CD4-positive, alpha-beta T cell treated with Interleukin-15 for 4 hours (primary cell): ENCODE measurements at places on chromosomes 2 and 18.

- DNase-seq: no peak
These were observed 177.9 kb downstream of the ZNF516 start for GRCh38 chr18:76317136-76317535.

DNA sequence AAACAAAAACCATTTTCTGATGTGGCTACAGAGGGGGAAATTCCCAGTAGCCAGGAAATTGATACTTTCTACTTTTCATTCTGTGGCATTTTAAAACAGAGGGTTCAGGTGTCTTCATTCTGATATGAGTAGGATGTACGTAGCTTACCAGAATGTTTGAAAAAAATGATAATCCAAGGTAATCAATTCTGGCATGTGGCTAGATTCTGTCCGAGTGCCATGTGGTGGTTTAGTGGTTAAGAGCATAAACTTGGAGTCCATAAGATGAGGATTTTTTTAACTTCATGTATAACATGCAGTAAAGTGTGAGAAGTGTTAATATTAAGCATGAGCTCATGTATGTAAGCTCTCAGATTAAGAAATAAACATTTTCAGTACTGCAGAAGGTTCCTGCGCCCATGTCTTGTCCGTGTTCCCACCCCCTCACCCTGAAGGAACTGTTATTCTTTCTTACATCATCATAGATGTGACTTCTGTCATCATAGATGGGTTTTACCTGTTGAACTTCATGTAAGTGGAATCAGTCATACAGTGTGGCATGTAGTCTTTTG lies 4.5 kb downstream of the B3GNT2 start:
- peak; percentile 47 for DNase-seq

DNA sequence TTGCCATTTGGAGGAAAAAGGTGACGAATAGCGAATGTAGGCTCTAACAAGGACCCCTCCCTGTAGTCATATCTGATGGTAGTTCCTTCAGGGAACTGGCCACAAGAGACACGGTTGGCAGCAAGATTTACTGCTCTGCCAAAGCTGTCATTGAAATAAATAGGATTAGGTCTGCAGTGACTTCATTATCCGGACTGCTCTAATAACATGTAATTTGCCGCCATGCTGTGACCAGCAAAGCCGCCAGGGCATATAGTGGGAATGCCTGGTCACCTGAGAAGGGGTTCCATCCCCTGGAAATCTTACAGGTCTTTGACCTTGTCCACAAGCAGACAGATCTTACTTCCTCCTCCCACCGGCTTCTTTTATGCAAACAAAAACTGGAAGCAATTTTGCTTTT lies 59.4 kb upstream of the LAPTM4A start:
- no peak for DNase-seq

- DNase-seq: no peak
These were observed 28.2 kb downstream of the MYCN start for GRCh38 chr2:15968280-15969178.
